ENCODE measurements at places on chromosomes 11 and 22. TPM values are rescaled to one million over a fixed set of nuclear protein-coding genes. Genes with fewer than 3 reads are reported as not detected.

DNA sequence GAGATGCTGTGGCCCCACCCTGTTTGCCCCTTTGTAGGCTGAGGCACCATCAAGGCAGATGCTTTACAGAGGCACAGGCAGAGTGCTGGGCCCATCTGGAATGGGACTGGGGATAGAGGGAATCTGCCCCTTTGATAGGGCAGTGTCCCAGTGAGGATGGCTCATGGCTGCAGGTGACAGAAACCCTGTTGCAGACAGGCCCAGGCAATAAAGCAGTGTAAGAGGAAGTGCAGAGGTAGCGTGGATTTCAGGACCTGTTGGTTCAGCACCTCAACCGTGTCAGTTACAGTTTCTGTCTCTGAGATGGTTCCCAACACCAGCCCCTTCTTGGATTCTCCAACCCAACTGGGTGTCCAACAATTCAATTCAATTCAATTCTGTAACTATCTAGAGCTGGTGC is 25.1 kb downstream of the PRDM11 start:
- no peak for DNase-seq

DDX17 gene
- 142 TPM for total RNA-seq

DNA sequence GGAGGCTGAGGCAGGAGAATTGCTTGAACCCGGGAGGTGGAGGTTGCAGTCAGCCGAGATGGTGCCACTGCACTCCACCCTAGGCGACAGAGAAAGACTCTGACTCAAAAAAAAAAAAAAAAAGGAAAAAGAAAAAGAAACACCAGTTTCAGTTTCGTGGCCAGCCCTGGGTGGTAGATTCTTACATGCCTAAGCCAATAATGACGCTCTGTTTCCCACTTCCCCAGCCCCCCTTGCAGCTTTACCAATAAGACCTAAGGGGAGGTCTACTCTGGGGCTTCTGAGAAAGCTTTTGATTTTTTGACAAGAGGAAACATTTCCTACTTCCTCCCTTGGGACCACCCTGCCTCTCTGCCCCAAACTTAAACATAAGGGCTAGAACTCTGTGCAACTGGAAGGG is 30.0 kb upstream of the PTPRJ start:
- DNase-seq: no peak

THAP7 gene
- total RNA-seq: 28.0 TPM

DNA sequence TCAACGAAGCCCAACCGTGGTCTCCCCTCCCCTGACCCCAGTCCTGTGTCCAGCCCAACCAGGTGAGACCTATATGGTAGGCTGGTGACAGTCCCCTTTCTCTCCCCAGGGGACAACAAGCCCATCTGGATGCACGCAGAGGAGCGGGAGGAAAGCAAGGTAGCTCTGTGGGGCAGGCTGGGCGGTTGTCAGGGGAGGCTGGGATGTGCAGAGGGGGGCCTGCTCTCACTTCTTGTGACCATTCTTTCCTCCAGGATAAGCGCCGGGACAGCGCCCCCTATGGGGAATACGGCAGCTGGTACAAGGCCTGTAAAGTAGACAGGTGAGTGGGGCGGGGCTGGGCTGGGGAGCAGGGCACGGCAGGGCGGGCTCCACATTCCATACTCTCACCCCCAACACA is 3.5 kb upstream of the RAB1B start:
- DNase-seq: no peak

- DNase-seq: no peak
Measured at GRCh38 chr22:50056214-50056972, 1.7 kb downstream of the TTLL8 start.

ENTHD1 gene
- not detected for total RNA-seq

- DNase-seq: no peak
Measured at GRCh38 chr11:70497536-70498075, 99.3 kb downstream of the CTTN start.

RBMXL2 gene
- total RNA-seq: not detected

DNA sequence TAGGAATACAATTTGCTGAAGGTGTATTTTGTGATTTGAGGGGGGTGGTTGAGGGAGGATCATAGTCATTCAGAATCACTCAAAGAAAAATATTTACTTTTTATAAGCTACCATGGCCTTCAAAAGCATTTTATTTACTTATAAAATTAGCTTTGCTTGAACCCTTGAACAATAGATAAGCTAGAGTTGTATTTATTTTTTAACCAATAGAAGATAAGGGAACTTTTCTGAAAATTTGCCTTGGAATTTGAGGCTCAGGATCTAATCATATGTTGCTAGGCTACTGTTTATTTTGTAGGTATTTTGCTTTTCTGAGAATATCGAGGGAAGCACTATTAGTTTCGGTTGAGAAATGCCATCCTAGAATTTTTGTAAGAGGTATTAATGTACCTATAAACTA is 82.1 kb downstream of the EMSY start:
- DNase-seq: no peak

GRCh38 chr11:91854171-91854570 is 370.4 kb upstream of the FAT3 start:
- DNase-seq: no peak

DNA sequence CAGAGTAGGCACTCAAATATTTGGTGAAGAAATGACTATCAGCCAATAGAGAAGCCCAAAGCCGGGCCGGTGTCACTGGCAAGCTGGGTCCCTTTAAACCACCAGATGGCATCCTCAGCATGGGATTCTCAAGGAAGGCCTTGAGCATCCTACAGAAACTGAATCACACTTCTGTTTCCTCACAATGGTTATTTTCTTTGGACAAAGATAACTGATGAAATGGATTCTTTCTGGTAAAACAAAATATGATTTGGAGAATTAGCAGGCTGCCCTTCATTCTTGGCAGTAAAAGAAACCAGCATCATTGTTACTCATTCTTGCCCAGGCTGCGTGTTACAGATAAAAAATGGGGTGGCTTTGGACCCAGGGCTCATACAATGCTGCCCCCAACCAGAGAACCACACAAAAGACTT is 30.3 kb upstream of the ASPHD2 start:
- peak; percentile 51 for DNase-seq

CACNA1I gene
- 0.05 TPM for total RNA-seq

All from NCI-H460 (cell line).